ENCODE measurements at places on chromosomes 1 and 21.

- DNase-seq: no peak
Measured at GRCh38 chr1:113103048-113103447, 30.1 kb downstream of the LRIG2 start.

- no peak for DNase-seq
Measured at GRCh38 chr1:26469558-26469957, 2.7 kb upstream of the HMGN2 start.

DNA sequence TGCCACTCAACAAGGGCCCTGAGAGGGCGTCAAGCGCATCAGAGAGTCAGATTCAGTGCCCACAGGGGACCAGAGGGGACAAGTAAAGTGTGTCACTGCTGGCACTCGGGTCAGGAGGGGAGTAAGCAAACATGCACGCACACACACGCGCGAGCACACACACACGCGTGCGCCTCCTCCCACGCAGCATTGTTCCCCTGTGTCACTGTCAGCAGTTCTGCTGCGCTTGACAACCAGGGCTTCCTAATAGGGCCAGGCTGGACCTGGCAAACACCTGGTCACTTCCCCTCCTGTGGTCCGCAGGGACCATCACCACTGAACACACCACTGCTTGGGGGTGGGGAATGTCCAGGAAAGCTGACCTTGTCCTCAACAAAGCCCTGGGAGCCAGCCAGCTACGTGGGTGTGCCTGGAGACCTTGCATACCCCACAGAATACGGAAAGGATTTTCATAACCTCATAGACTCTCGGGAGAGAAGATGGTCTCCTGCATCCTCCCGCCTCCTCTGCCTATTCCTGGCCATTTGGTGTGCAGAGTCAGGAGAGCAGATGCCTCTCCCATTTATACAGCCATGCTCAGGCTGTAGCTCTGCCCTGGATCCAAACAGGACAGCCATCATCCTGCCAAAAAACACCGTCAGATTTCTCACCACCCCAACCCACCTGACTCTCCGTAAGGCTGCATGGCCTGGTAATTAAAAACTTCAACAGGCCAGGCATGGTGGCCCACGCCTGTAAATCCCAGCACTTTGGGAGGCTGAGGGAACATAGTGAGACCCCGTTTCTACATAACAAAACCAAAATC lies 73.2 kb downstream of the SSBP3 start:
- DNase-seq: no peak

DNA sequence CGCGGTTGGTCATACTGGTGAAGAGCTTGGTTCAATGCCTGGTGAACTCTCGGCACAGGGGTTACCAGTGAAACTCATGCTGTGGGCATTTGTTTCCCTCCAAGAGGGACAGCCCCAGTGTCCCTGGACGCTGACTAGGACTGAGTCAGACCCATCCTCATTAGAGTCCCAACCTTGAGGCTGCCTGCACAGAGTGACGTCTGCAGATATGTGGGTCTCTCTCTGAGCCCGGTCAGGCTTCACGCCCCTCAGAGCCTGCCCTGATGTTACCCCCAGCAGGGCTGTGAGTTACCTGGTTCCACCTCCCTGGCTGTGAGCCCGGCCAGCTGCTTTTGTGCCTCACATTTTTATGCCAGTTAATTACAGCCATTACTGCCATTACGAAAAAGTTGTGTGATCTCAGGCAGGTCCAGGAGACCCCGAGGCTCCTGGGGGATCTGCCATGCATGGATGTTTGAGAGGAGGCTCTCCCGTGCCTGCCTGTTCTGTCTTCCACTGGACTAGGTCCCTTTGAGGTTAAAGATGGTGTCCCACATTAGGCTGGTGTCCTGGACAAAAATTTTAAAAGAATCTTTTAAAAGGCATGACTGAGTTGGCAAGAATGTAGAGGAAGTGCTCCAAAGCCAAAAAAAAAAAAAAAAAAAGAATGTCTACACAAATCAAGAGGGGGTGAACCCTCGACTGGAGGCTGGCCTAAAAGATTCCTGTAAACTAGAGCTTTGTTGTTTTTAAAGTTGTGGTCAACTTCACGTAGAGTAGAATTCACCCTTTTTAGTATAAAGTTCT lies 36.6 kb upstream of the PADI1 start:
- no peak for DNase-seq

- no peak for DNase-seq
Measured at GRCh38 chr1:78377356-78377928, 113.3 kb upstream of the PTGFR start.

DNA sequence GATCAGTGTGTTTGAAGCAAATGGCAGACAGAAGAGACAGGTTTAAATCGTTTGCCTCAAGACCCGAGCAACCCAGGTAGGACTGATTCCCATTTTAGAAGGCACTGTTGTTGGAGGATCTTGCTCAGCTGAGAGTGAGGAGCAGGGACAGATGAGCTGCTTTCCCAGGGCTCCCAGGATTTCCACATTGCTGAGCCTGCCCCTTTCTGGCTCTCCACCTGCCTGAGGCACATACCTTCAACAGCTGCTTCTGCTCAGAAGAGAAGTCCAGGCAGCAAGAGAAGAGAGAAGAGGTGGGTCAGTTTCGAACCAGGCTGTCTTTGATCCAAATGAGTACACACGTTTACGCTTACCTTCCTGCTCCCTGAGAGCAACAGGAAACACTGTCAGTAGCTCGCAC lies 5.7 kb downstream of the TNNT2 start:
- no peak for DNase-seq

GRCh38 chr21:33655588-33656221 lies 13.4 kb downstream of the ITSN1 start:
- peak; percentile 93 for DNase-seq

DNA sequence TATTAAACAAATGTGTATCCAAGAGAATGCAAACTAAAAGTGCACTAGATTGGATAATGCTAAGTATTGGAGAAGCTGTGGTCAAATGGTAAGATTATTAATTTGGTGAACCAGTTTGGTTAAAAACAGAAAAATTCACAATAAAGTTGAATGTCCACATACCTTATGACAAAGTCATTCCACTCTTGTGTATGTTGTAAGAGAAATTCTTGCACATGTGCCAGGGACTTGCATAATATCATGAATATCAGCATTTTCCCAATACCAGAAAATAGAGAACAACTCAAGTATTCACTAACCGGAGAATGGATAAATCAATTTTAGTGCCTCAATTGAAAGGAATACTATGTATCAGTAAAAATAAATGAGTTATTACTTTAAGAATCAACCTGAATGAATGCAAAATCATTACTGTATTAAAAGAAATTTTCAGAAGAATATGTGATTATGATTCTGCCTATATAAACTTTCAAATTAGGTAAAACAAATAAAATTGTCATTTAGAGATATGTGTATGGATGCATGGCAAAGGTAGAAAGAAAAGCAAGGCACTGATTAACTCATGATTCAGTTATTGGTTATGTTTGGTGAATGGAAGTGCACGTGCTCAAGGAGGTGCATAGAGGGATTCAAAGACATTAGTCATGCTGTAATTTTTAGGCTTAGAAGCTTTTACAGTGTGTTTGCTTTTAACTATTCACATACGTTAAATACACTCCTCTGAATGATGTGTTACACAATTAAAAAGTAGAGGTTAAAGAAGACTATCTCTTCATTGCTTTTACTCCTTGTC lies 217.4 kb upstream of the KCNK2 start:
- DNase-seq: peak; percentile 32

GRCh38 chr1:54811066-54811465 lies 9.9 kb upstream of the TTC22 start:
- DNase-seq: no peak

- DNase-seq: no peak
Measured at GRCh38 chr1:7743346-7743745, 27.8 kb upstream of the VAMP3 start.

- DNase-seq: peak; percentile 76
Measured at GRCh38 chr1:152182944-152183361, 23.9 kb upstream of the RPTN start.

GRCh38 chr1:20308569-20308968 lies 17.9 kb downstream of the VWA5B1 start:
- DNase-seq: no peak

DNA sequence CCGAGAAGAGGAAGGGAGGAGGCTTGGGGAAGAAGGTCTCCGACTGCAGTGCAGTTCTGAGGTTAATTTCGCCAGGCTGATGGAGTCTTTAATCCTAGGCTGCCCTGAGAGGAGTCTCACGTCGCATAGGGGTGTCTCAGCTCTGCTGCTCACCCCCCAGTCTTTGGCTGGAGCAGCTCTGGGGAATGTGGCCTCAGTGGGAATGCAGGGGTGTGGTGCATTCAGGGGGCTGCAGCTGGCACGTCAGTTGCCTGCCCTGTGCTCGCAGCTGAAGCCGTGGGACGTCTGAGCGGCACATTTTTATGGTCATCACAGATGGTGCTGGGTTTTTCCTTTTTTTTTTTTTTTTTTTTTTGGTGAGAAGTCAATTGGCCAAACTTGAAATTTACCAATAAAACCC lies 38.2 kb downstream of the ACTN2 start:
- no peak for DNase-seq

DNA sequence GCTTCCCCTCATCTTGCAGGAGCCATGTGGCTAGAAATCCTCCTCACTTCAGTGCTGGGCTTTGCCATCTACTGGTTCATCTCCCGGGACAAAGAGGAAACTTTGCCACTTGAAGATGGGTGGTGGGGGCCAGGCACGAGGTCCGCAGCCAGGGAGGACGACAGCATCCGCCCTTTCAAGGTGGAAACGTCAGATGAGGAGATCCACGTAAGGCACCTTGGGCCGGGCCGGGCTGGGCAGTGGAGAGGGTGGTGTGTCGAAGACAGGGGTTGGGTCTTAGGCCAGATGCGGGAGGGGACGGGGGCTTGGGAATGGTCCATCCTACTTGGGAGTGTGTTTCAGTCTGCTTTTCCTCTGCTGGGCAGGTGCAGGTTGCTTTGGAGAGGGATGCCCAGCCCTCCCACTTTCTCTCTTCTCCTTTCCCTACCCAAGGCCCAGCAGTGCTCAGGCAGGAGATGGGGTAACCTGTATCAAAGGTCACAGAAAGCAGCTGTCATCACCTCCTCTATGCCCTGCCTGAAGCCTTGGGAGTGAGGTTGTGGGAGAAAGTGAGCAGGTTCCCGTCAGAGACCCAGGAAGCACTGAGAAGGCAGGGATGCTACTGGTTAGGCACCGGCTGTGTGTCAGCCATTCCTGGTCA lies 18.9 kb downstream of the EPHX1 start:
- DNase-seq: no peak

GRCh38 chr21:44779417-44780136 lies 22.0 kb downstream of the UBE2G2 start:
- no peak for DNase-seq

DNA sequence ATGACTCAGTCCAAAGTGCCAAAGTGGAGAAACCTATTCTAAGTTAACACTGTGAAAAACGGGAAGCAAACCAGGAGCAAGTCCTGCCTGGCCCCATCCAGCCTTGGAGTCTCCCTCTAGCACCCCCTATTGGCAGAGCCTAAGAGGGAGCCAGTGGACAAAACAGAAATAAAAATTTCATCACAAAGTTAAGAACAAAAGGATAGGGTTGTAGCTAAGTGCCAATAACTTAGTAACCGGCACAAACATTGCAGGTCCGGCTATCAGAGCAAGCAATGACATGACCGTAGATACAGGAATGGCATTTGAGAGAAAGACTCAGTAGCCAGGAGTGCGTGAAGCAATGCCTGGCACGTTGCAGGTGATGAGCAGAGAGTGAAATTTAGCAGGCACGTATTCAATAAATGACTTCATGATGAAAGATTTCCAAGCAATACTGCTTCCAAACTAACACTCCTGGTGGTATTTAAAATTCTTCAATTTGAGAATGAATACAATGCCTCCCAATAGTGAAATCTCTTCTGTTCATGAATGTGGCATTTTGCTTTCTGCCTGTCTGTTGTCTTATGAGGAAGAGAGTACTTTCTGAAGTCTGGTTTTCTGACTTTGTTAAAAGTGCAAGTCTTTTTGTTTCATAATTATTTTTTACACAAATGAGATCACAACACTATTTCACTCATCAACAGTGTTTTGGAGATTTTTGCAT lies 391.0 kb downstream of the OMA1 start:
- no peak for DNase-seq

GRCh38 chr1:244234009-244234643 lies 183.0 kb downstream of the ZBTB18 start:
- DNase-seq: no peak

GRCh38 chr1:27622828-27623227 lies 12.2 kb downstream of the FGR start:
- no peak for DNase-seq

GRCh38 chr1:206961668-206962067 lies 8.6 kb downstream of the FCAMR start:
- DNase-seq: no peak

DNA sequence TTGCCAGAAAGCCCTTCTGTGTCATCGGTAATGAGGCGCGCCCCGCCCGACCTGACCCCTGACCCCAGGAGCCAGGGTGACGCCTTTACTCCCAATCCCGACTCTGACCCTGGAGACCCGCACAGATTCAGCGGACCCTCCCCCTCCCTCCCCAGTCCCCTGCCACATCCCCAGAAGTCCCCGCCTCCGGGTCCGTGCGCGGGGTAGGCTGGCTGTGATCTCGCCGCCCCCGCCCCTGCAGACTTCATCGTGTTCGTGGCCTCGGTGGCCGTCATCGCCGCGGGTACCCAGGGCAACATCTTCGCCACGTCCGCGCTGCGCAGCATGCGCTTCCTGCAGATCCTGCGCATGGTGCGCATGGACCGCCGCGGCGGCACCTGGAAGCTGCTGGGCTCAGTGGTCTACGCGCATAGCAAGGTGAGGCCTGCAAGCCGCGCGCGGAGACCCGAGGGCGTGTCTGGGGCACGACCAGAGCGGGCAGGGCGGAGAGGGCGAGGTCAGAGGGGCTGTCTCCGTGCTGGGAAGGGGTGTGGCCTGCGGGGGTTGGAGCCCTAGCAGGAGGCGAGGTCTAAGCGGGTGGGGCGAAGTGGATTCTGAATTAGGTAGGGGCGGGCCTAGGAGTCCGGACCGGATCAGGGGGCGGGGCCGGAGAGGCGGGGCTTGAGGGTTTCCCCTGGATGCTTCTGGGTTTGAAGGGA lies 34.8 kb downstream of the KCNQ4 start:
- no peak for DNase-seq

DNA sequence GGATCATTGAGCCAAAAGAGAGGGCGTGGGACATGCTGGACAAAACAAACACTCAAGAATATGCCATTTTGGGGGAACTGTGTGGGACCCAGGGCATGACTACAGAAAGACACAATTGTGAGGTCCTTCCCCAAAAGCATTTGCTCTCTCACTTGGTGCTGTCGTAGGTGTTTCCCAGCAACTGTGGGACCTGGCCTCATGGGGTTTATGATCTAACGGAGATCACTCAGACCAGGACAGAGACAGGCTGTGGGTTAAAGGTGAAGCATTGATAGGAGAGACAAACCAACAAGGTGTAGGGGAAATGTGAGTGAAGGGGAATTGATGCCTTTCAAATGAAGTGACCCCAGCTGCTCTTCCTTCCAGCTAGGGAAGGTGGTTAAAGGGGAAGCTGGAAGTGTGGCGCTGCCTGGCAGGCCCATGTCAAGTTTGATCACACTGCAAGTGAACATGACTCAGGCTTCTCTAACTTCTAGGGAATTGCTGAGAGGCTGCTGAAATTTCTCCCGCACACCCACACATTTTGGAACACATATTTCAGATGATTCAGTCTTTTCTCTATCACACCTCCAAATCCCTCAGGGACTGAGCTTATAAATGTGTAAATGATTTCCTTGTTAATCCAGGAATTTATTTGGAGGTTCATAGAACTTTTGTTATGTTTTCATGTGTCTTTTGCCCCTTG lies 30.2 kb downstream of the TRAF5 start:
- no peak for DNase-seq
